Prostate gland (tissue), 2 donors: ENCODE measurements at places on chromosomes 7 and 10.

DNA sequence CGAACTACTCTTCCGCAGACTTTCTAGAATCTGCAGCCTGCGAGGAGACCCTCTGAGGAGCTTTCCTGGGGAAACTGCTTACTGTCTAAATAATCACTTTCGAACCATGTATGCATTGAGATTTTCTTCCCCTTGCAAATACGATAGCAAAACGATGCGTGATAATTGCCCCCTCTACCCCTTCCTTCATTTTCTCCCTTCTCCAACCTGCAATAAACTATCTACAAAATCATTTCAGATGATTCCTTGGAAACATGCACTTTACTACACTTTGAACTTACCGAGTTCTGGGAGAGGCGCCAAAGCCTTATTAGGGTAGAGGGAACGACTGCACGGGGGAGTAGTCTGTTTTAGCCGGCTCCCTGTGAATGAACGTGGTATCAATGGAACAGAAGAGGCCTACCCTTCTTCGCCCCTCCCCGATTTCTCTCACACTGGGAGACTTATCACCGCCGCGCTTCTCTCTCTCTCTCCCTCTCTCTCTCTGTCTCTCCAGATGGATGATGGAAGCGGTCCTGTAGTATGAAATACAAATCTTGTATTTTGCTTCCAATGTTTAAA is at the start of gene FGFBP3:
Gene FGFBP3, minus strand, starts transcription at position 370 of the 561 bp plus-strand sequence. CDS start 517 bp downstream, outside the sequence.
- no peaks in the 10 kb centered on the region for H3K36me3 ChIP-seq
- H3K27me3 ChIP-seq: no peaks in the 10 kb centered on the region
- H3K27ac ChIP-seq: peak within 1 kb of the TSS; percentile 35
- H3K4me1 ChIP-seq: no peaks in the 10 kb centered on the region
- peak within 1 kb of the TSS; percentile 74 for H3K4me3 ChIP-seq

- no peak overlapping the region for H3K27ac ChIP-seq
- H3K4me3 ChIP-seq: no peak overlapping the region
- no peak for DNase-seq
- peaks cover 12% of the 10 kb centered on the region for H3K4me1 ChIP-seq
These were observed 122.5 kb downstream of the FAM53B start for GRCh38 chr10:124621637-124622036.

- no peak overlapping the region for H3K27ac ChIP-seq
- no peaks in the 10 kb centered on the region for H3K4me1 ChIP-seq
- no peaks in the 10 kb centered on the region for H3K27me3 ChIP-seq
- DNase-seq: no peak
- H3K36me3 ChIP-seq: no peaks in the 10 kb centered on the region
- H3K4me3 ChIP-seq: no peak overlapping the region
These were observed 49.7 kb upstream of the NRF1 start for GRCh38 chr7:129561677-129562359.

- no peak overlapping the region for H3K4me3 ChIP-seq
- DNase-seq: no peak
- peaks cover 5% of the 10 kb centered on the region for H3K4me1 ChIP-seq
- H3K36me3 ChIP-seq: no peaks in the 10 kb centered on the region
- H3K27ac ChIP-seq: peak overlapping the region; percentile 78
- no peaks in the 10 kb centered on the region for H3K27me3 ChIP-seq
These were observed 5.7 kb downstream of the ELN start for GRCh38 chr7:74033372-74034311.

GRCh38 chr10:71975087-71975870 is 11.1 kb downstream of the CHST3 start:
- H3K4me3 ChIP-seq: no peak overlapping the region
- peak overlapping the region; percentile 68 for H3K27ac ChIP-seq
- no peaks in the 10 kb centered on the region for H3K36me3 ChIP-seq
- peaks cover 9% of the 10 kb centered on the region for H3K4me1 ChIP-seq
- DNase-seq: peak; percentile 55

DNA sequence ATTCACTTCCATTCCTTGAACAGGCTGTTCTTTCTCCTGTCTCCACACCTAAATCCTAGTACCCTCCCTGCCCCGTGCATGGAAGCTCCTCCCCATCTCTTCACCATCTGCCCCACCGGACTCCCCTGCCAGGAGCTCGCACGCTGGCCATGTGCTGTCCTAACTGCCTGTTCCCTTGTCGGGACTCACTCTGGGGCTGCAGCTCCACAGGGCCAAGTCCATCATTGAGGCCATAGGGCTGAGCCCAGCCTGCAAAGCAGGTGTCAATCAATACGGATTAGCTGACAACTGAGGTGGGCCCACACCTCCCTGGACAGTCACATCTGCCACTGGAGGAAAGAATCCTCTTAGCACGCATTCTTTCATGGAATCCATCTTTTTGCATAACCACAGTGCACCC is 41.4 kb upstream of the DMBT1 start:
- no peaks in the 10 kb centered on the region for H3K27me3 ChIP-seq
- H3K36me3 ChIP-seq: no peaks in the 10 kb centered on the region
- no peak overlapping the region for H3K27ac ChIP-seq
- DNase-seq: no peak

- no peak overlapping the region for H3K27ac ChIP-seq
- DNase-seq: no peak
- H3K36me3 ChIP-seq: no peaks in the 10 kb centered on the region
- no peak overlapping the region for H3K4me3 ChIP-seq
- no peaks in the 10 kb centered on the region for H3K27me3 ChIP-seq
- no peaks in the 10 kb centered on the region for H3K4me1 ChIP-seq
These were observed 10.5 kb downstream of the YME1L1 start for GRCh38 chr10:27143686-27144085.

DNA sequence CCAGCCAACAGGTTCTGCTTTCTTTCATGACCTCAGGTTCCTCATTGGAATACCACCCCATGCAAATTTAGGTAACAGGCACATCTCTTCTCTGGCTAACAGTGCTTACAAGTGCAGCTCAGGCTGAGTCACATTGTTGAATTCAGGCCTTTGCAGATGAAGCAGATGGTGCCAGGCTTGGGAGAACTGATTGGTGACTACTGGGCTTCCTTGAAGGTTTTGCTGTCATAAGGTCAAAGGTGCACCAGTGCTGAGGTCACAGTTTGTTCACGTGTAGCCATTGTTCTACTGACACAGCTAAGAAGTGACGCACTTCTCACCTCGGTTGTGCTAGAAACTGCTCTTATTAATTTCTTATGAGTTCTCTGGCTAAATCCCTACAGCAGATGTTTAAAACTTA is 128.6 kb upstream of the BMPER start:
- H3K4me1 ChIP-seq: no peaks in the 10 kb centered on the region
- H3K4me3 ChIP-seq: no peak overlapping the region

DNA sequence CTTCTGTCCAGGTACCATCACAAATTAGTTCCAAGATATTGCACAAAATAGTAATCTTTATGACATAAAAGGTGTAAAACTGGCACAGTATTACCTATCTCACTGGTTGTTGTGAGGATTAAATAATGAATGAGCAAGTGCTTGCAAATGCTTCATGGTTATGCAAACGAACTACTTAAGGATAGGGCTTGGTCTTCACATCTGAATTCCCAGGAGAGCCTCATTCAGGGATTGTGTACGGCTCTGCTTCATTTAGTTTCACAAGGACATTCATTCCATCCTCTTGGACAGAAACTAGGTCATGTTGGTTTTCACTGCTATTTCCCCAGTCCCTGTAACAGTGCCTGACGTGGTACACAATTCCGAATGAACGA is 12.1 kb downstream of the ABCA13 start:
- H3K27me3 ChIP-seq: no peaks in the 10 kb centered on the region
- H3K36me3 ChIP-seq: no peaks in the 10 kb centered on the region

GRCh38 chr7:93378131-93378760 is 146.1 kb downstream of the VPS50 start:
- no peaks in the 10 kb centered on the region for H3K4me1 ChIP-seq
- DNase-seq: no peak
- H3K27me3 ChIP-seq: no peaks in the 10 kb centered on the region
- H3K4me3 ChIP-seq: no peak overlapping the region
- no peak overlapping the region for H3K27ac ChIP-seq

- peak overlapping the region; percentile 56 for H3K27ac ChIP-seq
- DNase-seq: peak; percentile 62
- no peaks in the 10 kb centered on the region for H3K36me3 ChIP-seq
- no peaks in the 10 kb centered on the region for H3K4me1 ChIP-seq
- H3K4me3 ChIP-seq: no peak overlapping the region
These were observed 23.8 kb upstream of the IFIT2 start for GRCh38 chr10:89278034-89278535.

DNA sequence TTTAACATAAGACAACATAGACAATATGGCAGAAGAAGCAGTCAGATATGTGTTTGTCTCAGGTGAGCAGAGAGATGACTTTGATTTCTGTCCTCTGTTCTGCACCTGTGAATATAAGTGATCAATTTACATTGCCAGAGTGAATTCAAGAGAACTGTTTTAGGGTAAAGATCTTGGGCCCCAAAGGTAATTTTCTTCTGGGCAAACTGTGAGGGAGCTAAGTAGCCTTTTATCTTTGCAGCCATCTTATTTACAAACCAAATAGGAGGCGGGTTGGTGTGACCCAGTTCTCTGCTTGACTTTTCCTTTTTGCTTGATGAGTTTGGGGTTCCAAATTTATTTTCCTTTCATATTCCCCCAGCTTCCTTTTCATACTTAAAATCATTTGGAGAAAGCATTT is 118.2 kb downstream of the ANKRD26 start:
- no peak overlapping the region for H3K27ac ChIP-seq
- H3K36me3 ChIP-seq: no peaks in the 10 kb centered on the region
- no peak overlapping the region for H3K4me3 ChIP-seq
- H3K4me1 ChIP-seq: no peaks in the 10 kb centered on the region

- no peak overlapping the region for H3K4me3 ChIP-seq
- H3K27ac ChIP-seq: no peak overlapping the region
- H3K27me3 ChIP-seq: no peaks in the 10 kb centered on the region
These were observed 389.6 kb downstream of the REEP3 start for GRCh38 chr10:63910806-63911205.

- DNase-seq: no peak
- no peak overlapping the region for H3K4me3 ChIP-seq
- H3K27ac ChIP-seq: no peak overlapping the region
- H3K27me3 ChIP-seq: no peaks in the 10 kb centered on the region
- no peaks in the 10 kb centered on the region for H3K36me3 ChIP-seq
These were observed 326.5 kb downstream of the GATA3 start for GRCh38 chr10:8380833-8381496.

- H3K27ac ChIP-seq: no peak overlapping the region
- H3K4me1 ChIP-seq: no peaks in the 10 kb centered on the region
- no peaks in the 10 kb centered on the region for H3K36me3 ChIP-seq
- DNase-seq: no peak
These were observed 117.9 kb downstream of the ELMO1 start for GRCh38 chr7:37330775-37331174.

GRCh38 chr10:67861750-67862432 is 22.6 kb upstream of the SIRT1 start:
- no peaks in the 10 kb centered on the region for H3K27me3 ChIP-seq
- H3K4me3 ChIP-seq: no peak overlapping the region
- no peak overlapping the region for H3K27ac ChIP-seq
- H3K36me3 ChIP-seq: no peaks in the 10 kb centered on the region
- H3K4me1 ChIP-seq: no peaks in the 10 kb centered on the region
- DNase-seq: no peak

DNA sequence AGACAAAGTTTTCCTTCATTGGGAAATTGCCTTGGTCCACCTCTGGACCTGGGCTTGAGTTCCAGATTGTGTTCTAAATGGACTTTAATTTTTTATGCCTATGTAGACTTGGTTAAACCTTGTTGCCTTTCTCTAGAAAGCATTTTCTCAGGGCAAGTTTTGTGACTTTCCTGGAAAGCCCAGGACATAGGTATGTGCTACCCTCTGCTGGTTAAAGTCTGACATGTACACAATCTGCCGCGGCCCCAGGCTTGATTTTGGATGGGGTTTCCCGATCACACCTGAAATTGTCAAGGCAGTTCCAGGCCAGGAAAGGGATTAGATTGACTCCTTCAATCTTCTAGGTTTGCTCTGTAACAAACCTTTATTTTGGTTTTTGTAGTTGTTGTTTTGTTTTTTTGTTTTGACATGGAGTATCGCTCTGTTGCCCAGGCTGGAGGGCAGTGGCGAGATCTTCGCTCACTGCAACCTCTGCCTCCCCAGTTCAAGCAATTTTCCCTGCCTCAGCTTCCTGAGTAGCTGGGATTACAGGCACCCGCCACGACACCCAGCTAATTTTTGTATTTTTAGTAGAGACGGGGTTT is 14.1 kb upstream of the AKR1B10 start:
- H3K27ac ChIP-seq: no peak overlapping the region
- no peak overlapping the region for H3K4me3 ChIP-seq
- peak; percentile 17 for DNase-seq
- H3K4me1 ChIP-seq: no peaks in the 10 kb centered on the region

GRCh38 chr7:93043385-93043985 is 74.3 kb downstream of the SAMD9 start:
- H3K4me3 ChIP-seq: no peak overlapping the region
- no peak overlapping the region for H3K27ac ChIP-seq
- no peaks in the 10 kb centered on the region for H3K36me3 ChIP-seq

DNA sequence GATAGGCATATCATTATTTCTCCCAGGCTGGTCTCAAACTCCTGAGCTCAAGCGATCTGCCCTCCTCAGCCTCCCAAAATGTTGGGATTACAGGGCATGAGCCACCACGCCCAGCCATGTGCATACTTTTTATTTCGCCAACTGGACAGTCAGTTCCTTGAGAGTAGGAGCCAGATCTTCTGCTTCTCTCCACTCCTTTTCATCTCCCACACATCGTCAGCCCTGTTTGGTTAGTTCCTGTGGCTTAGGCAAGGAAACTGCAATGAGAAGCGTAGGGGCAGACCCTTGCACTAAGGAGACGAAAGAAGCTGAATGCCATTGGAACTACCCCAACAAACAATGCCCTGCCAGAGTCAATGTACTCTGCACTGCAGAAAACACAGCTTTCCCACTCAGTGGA is 178.2 kb downstream of the TRIL start:
- no peak overlapping the region for H3K4me3 ChIP-seq
- H3K4me1 ChIP-seq: no peaks in the 10 kb centered on the region
- H3K36me3 ChIP-seq: no peaks in the 10 kb centered on the region
- H3K27me3 ChIP-seq: no peaks in the 10 kb centered on the region

DNA sequence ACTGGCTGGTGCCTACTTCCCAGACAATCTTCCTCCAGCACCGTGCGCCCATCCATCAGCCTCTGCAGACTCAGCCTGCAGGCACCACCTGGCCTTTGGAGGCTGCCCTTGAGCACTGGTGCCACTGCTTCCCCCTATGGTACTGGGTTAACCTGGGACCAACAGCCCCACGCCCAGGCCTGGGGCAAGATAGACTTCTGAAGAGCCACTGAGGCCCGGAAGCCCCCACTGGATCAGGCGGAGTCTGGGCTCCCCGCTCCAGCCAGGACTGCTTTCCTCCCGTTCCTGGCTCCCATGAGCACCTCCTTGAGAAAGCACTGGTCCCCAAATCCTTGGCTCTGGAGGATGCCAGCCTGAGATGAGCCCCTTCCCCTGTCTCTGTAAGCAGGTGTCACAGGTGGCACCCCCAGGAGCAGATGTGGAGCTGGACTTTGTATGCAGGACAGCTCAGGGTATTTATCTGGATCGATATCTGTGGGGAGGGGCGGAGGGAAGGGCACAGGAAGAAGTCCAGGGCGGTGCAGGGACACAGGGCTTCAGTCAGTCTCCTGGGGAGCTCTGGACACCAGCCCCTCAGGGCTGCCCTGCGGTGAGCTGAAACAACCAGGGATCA is 206.5 kb upstream of the PPP2R2D start:
- H3K4me3 ChIP-seq: no peak overlapping the region
- H3K4me1 ChIP-seq: no peaks in the 10 kb centered on the region
- no peak for DNase-seq
- H3K27ac ChIP-seq: no peak overlapping the region

GRCh38 chr10:27998954-27999275 is at the start of gene ODAD2:
TSS of gene ODAD2 (minus strand) at chr10:27999079. CDS start at chr10:27995142, 3,937 bp downstream.
- no peak for DNase-seq
- H3K27ac ChIP-seq: peak within 1 kb of the TSS; percentile 61
- no peaks in the 10 kb centered on the region for H3K4me1 ChIP-seq

- no peaks in the 10 kb centered on the region for H3K27me3 ChIP-seq
- H3K36me3 ChIP-seq: no peaks in the 10 kb centered on the region
- DNase-seq: no peak
- H3K4me1 ChIP-seq: peaks cover 5% of the 10 kb centered on the region
- no peak overlapping the region for H3K4me3 ChIP-seq
These were observed 135.2 kb downstream of the ADAM12 start for GRCh38 chr10:126252884-126253610.
